ENCODE measurements at places on chromosomes 13 and 19.

DNA sequence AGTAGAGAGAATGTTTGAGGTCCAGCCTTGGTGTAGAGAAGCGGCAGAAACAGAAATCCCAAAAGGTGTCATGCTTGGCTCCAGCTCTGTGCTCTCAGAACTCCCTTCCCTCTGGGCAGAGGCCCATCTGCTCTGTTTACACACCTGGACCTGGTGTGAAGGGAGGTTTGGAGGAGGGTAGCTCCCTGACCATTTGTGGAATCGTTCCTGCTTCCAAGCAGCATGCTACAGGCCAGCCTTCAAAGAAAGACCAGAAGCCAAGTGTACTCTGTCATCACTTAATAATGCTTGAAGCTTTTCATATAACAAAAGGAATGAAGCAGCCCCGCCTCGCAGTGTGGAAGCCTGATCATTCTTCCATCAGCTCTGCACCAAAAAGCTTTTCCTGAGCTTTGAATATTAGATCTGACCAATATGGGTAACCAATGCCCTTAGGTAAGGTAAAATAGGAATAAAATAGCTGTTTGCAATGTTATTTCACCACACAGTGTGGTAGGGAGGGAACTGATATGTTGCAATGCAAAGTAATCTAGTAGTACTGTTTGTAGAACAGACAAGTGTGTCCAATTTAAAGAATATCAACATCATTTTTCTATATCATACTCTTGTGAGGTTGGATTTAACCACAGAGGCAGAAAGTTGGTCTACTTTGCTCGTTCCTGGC lies 63.3 kb downstream of the ZIC5 start:
- DNase-seq, result no peak

GRCh38 chr19:39082745-39083598 lies 1.2 kb upstream of the ACP7 start:
- no peak for DNase-seq

DNA sequence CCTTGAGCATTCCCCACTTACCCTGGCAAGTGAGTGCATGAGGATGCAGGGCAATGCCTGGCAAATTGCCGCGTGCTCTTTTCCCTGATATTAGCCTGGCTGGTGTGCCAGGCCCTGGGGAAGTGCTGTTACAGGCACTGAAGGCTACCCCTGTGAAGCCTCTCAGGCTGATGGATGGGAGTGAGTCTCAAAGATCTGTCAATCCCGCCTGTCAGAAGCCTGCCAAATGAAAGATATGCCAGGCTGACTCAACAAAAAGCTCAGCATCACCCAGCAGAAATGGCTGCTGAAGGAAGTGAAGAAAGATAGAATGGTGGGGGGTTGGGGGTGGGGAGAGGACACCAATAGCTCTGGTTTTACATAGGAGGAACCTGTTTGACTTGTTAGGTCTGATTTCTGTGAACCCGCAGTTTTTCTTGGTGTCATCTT lies 112.1 kb downstream of the LACC1 start:
- DNase-seq, result no peak

DNA sequence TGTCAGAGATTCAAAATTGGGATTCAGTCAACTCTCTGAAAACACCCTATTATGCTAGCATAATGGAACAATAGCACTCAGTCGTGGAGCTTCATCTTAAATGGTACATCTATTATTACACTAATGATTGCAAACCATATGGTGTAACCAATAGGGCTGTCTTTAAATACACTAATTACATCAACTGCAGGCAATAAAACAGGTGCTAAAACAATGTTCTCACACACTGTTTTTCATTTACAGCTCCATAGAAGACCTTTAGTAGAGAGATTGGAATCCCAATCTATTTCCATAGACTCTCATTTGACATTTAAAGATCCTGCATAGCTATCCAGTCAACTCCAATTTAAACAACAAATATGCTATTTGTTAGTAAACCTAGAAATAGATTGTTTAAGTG lies 1917.4 kb downstream of the OLFM4 start:
- DNase-seq, result no peak

- no peak for DNase-seq
Measured at GRCh38 chr19:42303101-42303464, 659 bp upstream of the PAFAH1B3 start.

- DNase-seq, result no peak
Measured at GRCh38 chr19:57807541-57807940, 7.2 kb downstream of the ZNF552 start.

GRCh38 chr19:1068009-1069001 lies 1.3 kb downstream of the ARHGAP45 start:
- DNase-seq, result no peak

DNA sequence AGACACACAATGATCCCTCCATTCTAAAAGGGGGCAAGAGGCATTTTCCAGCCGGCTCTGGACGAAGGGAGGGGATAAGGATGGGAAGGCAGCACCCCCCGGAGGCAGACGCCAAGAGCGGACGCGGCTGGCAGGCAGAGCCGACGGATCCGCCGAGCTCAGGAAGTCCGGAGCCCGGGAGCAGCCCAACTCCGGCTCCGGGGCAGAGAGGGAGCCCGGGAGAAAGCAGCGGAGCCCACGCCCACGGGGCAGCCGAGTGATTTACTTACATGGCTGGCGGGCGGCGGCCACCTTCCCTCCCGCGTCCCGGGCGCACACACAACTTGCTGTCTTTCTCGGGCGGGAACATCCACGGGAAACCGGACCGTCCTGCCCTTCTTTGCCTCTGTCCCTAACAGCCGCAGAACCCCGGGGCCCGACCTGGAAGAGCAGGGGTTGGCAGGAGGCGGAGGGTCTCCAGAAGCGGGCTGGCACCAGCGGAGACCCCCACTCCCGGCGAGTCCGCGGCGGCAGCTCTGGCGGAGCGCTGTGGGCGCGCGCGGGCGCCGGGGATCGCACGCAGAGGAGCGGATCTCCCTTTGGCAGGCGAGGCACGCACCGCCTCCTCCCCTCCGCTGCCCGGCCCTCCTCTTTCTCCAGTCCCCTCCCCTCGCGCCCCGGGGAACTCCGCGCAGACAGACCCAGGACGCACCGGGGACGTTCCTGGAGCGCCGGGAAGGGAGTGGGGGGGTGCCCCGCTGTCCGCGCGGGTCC lies at the start of gene LHFPL6:
Gene LHFPL6, minus strand, starts transcription at position 580 of the 753 bp plus-strand sequence.
- peak; percentile 44 for DNase-seq

DNA sequence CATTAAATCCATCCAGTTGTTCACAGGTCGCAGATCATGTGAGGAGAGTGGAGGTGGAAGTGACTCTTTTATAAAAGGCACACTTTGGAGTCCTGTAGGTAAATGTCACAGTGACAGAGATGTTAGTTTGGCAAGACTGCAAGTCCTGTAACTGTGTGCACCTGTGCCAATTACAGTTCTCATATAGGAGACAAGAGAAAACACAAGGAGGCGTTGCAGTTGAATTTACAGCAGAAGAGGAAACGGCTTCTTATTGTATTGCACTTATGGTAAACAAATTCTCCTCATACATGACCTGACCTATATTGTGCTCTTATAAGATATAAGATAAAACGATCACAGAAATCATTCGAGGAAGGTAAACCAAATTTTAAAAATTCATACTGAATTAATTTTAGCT lies 732.8 kb upstream of the SLC10A2 start:
- no peak for DNase-seq

- DNase-seq, result no peak
Measured at GRCh38 chr13:42380420-42381164, 108.6 kb downstream of the AKAP11 start.

DNA sequence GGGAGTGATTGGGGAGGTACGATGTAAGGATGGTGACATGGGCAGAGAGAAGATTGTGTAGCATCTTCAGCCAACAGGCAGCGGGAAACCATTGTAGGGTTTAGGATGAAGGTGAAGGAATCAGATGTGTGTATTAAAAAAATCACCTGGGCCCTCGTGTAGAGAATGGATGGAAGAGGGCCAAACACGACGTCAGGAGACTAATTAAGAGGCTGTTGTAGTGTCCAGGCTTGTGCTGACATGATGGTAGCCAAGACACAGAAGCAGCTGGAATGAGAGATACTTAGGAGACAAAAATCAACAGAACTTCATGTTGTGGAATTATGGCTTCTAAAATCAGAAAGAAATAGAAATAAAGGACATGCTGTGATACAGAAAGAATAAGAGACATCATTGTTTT lies 41.2 kb upstream of the ARGLU1 start:
- no peak for DNase-seq

DNA sequence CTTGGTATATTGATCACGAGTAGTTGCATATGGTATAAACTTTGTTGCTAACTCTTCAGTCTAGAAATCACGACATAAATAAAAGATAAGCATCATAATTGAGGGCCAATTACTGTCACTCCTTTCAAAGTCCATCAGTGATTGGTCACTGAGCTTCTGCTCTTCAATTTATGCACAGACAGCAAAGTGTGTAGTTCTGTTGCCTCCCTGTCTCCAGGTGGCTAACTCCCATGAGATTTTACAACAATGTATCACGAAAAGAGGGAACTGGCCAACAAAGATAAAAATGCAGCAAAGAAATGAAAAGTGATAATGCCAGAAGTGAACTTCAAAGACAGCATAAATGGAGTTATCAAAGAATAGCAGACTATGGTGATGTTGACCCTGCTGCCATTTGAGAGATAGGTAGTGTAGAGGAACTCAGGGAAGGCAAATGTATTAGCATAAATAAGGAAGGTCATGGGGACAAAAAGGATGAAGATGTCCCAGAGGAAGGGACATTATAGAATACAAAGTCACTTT lies 12.7 kb upstream of the TNFSF14 start:
- DNase-seq, result no peak

DNA sequence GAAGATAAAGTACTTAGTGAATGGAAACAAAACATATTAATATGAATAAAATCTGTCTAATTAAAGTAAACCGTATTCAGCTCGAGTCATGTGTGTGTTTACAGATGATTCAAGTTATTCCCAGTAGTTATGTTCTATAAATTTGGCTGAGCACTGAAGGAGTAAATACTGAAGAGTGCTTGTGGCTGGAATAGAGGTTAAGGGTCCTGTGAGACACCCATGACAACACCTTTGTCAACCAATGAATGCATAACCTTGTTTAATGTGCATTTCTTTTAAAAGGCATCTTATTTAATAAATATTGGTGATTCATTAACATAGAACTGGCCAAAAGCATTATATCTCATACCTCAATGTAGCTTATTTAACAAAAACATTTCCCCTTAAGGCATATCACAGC lies 577.8 kb upstream of the SLITRK5 start:
- DNase-seq, result no peak

- DNase-seq, result no peak
Measured at GRCh38 chr13:113607056-113607888, 22.7 kb downstream of the TFDP1 start.

DNA sequence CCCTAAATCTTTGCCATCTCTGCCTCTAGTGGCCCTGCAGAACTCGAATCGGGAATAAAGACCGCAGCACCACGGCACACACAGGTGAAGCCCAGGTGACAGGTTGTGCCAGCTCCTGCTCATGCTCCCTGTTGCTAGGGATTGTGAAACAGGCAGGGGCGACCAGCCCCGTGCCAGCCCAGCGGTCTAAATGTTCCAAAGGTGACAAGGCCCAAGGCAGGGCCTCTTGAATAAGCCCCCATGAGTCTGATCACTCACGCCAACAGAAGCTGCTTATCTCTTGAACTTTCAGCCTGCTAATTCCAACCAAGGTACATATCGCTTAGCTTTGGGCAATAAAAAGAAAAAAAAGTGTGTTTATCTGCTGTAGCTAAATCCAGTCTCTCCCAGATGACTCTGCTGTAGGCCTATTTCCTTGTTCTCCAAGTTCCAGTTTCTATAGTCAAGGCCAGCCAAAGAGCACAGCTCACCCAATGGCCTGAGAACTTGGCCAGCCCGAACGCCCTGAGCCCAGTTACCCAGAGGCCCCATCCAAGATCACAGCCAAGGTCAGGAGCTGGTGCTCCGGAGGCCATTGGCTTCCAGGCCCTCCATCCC lies 191.1 kb upstream of the GPR12 start:
- no peak for DNase-seq

DNA sequence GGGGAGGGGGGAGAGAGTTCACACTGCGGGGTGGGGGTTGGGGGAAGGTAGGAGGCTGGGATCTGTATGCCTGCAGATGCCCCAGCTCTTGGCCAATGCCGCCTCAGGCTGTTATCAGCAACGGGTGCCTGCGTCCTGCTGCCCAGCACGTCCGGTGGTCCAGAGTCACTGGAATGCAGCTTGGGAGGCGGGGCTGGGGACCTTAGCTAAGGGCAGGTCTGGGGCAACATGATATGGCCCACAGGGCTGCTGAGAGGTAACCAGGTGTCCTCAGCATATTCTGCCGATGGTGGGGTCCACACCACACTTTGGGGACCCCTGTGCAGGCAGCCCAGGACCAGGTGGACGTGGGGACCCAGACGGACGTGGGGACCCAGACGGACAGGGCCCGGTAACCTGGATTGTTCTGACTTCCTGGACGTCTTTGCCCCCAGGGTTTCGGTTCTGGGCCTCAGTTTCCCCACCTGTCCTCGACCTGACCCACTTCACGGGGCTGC lies 668 bp upstream of the ARHGAP45 start:
- no peak for DNase-seq

DNA sequence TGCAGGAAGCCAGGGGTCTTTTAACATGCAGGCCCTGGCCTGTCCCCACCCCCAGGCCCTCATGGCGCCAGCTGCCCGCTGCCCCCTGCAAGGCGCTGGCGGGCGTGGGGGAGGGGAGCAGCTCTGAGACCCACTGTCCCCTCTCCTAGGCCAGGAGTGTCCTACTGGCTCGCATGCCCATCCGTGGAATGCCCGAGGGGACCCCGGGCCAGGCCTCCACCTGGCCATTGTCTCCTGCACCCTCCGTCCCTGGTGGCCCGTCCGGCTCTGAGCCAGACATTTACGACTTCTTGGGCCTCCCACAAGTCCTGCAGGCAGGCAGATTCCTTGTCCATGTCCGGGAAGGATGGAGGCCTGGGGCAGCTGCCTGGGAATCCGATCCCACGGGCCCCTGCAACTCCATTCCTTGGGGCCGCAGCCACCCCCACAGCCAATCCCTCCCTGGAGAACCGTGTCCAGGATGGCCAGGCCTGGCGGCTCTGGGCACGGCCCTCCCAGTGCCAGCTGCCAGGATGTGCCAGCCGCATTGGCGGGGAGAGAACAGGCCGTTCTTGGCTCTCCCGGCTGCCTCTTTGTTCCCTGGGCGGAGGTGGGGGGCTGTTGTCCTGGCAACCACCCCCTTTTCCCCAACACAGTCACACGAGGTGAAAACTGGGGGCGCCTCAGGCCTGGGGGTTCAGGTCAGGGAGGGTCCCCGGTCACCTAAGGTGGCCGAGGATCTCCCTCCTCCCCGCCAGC lies 10.5 kb upstream of the PLIN3 start:
- no peak for DNase-seq

GRCh38 chr19:54023191-54023590 lies 31.8 kb downstream of the CACNG6 start:
- no peak for DNase-seq

DNA sequence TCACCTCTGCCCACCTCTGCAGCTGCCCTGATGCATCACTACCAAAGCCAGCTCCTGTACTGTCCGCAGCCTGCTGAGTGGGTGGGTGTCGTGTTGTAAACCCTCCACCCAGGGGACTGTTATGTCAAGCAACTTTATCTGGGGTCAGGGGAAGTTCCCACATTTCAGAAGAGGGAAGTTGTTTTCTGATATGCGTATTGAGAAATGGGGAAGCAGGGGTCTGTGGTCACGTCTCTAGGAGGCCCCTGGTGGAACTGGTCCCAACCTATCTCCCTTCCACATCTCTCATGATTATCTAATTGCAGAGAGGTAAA lies 31.2 kb downstream of the CLEC17A start:
- no peak for DNase-seq
